ENCODE measurements at places on chromosomes 13 and 19.

GRCh38 chr19:35963514-35963913, 27.3 kb downstream of the LRFN3 start:
- peak; percentile 63 for DNase-seq

GRCh38 chr19:14786421-14786851, 8.1 kb upstream of the ADGRE2 start:
- no peak for DNase-seq

- DNase-seq = no peak
These were observed 139.4 kb upstream of the KLF12 start for GRCh38 chr13:74273581-74273980.

- no peak for DNase-seq
These were observed 21.6 kb downstream of the VASP start for GRCh38 chr19:45528744-45529419.

- peak; percentile 83 for DNase-seq
These were observed 76.9 kb downstream of the GADD45B start for GRCh38 chr19:2552859-2553258.

- DNase-seq = no peak
These were observed 277.5 kb downstream of the DNAJC15 start for GRCh38 chr13:43300865-43301264.

GRCh38 chr13:43493496-43494000, 293.2 kb downstream of the ENOX1 start:
- no peak for DNase-seq

GRCh38 chr19:46693760-46694159, 23.2 kb downstream of the PRKD2 start:
- no peak for DNase-seq

DNA sequence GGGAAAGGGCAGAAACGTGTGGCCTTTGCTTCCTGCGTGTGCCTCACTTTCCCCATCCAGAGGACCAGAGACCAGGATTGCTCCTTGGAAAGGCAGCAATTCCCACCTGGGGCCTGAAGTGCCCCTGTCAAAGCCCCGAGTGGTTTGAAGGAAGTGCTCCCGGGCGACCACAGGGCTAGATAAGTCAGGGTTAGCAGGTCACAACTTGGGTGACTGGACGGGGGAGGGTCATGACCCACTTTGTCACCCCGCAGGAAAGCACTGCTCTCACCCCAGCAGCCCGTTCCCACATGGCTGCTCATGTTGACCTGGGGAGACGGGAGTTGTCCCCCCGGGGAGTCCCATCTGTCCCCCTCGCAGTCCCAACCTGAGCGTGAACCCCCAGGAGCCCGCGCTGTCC, 459 bp downstream of the PRAM1 start:
- no peak for DNase-seq
